ENCODE measurements at places on chromosomes 13 and 19.

DNA sequence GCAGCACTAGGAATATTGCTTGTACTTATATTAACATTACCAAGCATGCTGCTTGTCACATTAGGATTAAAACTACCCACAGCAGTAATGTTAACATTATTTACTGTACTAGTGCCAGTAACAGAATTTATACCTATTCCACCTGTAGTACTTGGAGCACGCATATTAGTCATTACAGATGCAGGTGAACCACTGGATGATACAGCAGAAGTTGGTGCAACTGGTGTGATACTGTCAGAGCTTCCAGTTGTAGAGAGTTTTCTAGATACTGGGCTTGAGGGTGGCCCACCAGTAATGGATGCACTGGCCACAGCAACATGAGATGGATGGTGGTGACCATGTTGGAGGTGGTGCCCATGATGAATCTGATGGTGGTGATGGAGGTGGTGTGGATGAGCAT lies 1.1 kb downstream of the TSC22D1 start:
- no peak for DNase-seq

GRCh38 chr19:33085570-33086128 lies 4.7 kb downstream of the GPATCH1 start:
- DNase-seq, result peak; percentile 53

DNA sequence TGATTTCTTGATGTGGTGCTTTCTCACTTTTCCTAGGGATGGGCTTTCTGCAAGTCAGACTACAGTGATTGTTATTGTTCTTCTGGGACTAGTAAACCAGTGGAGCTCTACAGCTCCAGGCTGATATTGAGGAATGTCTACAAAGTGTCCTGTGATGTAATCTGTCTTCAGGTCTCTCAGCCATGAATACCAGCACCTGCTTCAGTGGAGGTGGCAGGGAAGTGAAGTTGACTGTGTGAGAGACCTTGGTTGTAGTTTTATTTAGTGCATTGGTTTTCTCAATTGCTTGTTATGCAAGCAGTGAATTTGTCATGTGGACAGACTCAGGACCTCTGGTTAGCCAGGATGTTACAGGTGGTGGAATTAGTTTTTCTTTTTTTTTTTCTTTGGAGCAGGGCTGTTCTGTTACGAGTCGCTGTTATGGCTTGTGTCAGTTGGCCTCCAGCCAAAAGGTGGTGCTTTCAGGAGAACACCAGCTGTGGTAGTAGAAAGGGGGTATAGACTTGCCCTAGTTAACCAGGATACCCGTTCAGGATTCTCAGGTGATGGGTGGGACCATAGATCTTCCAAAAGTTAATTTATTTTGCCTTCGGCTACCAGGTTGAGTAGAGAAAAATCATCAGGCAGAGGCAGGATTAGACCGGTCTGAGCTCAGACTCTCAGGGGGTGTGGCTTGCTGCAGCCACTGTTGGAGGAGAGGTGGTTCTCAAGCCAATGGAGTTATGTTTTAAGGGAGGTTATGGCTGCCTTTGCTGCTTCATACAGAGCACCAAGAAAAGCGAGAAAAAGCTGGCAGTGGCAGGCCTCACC lies 11.9 kb upstream of the ZNF675 start:
- peak; percentile 14 for DNase-seq

DNA sequence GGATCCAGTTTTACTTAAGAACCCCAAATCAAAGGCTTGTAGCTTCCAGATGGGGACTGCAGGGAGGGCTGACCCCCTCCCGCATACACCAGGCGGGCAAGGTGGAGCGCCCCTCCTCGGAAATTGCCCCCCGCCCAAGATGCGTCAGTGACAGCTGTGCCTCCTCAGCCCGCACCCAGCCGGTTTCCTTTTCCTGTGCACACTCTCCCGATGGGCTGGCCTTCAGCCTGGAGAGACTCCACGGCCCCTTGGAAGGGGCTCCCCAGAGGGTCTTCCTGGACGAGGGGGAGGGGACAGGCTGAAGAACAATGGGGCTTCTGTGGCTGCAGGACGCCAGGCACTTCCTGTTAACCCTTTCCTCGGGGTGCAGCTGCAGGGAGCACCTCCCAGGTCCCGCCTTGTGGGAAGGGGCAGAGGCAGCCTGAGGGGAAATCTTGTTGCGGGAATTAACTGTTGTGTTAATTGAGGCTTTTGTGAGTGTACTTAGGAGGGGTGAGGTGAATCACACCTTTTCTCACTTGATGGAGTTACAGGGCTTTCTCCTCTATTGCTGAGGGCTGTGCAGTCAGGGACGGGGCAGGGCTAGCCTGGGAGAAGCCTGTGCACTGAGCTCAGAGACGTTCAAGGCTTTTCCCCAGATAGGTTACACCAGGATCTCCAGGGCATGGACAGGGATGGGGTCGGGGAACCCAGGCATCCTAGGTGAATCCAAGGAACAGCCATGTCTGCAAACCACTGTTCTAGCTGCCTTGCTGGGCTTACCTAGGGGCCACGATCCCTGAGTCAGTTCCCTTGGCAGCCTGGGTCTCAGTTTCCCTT lies 14.3 kb downstream of the IER2 start:
- DNase-seq, result peak; percentile 41

DNA sequence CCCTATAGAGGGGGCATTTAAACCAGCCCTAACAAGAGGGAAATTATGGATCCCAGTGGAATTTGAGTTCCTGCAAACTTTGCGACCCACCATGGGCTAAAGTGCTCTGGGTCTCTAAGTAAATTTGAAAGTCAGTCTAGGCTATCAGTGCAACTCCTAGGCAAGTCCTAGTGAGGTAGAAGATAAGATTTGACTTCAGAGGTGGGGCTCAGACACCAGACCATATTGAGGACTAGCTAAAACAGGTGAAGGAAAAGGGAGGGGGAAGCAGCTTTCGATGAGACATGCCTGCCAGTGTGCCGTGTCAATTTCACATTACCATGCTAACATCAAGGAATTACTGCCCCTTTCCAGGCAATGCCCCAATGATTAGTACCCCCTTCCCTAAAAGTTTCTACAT lies 38.4 kb downstream of the CD320 start:
- no peak for DNase-seq

- DNase-seq, result no peak
Measured at GRCh38 chr19:710767-711166, 2.0 kb downstream of the PALM start.

DNA sequence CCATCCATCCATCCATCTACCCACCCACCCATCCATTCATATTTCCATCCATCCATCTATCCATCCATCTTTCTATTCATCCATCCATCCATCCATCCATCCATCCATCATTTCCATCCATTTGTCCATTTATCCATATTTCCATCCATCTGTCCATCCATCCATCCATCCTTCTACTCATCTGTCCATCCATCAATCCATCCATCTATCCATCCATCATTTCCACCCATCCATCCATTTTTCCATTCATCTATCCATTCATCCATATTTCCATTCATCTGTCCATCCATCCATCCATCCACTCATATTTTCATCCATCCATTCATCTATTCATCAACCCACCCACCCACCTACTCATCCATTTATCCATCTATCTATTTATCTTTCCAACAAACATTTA lies 229.6 kb downstream of the TEX29 start:
- DNase-seq, result no peak

DNA sequence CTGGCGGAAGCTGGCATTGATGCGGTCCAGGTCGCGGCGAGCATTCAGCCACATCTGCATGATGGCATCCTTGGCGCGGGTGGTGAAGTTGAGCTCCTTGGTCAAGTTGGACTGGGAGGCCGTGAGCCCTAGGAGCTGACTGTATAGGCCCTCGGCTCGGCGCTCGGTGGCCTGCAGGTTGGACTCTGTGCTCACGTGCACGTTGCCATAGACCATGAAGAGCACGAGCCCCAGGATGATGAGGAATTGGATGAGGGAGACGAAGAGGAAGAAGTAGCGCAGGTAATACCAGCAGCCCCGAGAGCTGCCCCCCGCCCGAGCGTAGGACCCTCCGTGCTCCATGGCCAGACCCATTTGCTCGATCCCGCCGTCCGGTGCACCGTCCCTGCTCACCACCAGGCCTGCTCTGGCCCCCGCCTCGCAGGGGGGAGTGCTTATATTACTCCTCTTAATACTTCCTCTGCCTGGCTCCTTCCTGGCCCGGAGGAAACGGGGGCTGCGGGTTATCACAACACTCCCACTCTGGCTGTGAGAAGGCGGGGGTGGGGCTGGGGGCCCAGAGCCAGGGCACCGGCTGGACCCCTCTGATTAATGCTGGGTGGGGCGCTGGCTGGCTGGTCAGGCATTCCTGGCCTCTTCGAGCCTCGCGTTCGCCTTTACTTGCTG lies at the start of gene PLVAP:
Gene PLVAP (minus strand): TSS at position 408 of the 666 bp plus-strand sequence. CDS start 54 bp downstream, at position 354.
- DNase-seq, result no peak
